Suppressor macrophage treated with lipopolysaccharide for 4 hours (primary cell): ENCODE measurements at places on chromosomes 12 and 14.
A peak's percentile ranks its signal among the peaks of the same experiment; 100 is the strongest.

DNA sequence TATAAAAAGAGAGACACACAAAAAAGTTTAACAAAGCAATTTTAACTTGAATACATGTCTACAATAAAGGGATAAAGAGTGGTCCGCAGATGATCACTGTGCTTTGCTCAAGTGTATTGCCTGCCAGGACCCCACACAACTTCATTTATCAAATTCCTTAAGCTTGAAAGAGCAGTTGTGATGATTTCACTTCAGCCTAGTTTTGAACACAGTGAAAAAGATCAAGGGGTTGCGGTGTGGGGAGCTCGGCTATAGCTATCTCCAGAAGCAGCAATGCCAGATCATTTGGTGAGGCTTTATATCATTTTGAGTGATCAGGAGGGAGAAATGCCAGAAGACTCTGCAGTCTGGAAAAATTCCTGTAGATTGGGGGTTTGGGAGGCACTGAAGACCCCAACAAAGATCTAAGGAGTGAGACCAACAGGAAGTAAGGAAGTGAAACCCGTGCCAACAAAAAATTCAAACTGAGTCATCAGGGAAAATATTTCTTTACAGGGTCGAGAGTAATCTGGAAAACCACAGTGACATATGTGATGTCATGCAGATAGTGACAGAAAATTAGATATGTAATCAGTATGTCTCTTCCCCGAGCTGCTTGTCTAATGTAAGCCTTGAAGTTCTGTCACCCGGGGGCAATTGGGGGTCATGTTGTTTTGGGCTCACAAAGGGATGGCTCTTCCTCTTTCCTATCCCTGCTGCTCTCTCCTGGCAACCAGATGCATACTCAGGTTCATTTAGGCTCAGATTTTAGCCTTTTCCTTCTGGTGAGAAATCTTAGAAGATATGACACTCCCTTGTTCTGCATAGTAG is 221.8 kb downstream of the MSRB3 start:
- peak; percentile 8 for DNase-seq

GRCh38 chr12:17204289-17205054 is 598.5 kb upstream of the LMO3 start:
- DNase-seq: no peak

DNA sequence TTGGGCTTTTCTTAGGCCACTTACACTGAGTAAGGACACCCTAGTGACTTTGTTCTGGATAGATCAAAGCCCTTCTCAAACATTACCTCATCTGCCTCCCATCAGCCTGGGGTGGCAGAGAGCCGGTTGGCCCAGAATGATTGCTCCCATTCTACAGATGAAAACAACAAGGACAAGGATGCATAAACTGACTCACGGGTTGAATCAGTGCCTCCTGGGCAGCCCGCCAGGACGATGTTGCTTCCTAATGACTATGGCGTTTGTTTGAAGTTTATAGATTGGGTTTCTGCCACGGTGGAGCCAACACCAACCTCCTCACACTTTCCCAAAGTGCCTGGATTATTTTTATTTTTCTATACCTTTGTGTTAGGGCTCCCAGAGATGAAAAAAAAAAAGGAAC is 3.6 kb upstream of the VRK1 start:
- no peak for DNase-seq

GRCh38 chr12:106070147-106070546 is 68.6 kb downstream of the NUAK1 start:
- DNase-seq: no peak

GRCh38 chr14:33851366-33851765 is 99.5 kb downstream of the EGLN3 start:
- DNase-seq: no peak

DNA sequence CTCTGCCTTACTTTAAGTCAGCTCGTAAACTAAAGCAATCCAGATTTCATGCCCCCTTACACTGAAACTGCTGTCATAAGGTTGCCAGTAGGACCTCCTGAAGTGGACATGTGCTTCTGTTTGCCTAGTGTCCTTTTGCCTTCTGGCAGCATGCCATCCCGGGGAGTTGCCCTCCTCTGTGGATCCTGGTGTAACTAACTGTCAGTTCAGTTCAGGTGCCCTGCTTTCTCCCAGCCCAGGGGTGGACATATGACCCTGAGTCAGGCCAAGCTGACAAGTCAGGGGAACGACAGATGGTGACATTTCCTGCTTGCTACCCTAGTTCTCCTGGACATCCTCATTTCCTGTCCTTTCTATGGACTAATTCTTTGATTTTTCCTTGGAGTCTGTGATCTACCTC is 25.6 kb downstream of the AKAP6 start:
- no peak for DNase-seq

DNA sequence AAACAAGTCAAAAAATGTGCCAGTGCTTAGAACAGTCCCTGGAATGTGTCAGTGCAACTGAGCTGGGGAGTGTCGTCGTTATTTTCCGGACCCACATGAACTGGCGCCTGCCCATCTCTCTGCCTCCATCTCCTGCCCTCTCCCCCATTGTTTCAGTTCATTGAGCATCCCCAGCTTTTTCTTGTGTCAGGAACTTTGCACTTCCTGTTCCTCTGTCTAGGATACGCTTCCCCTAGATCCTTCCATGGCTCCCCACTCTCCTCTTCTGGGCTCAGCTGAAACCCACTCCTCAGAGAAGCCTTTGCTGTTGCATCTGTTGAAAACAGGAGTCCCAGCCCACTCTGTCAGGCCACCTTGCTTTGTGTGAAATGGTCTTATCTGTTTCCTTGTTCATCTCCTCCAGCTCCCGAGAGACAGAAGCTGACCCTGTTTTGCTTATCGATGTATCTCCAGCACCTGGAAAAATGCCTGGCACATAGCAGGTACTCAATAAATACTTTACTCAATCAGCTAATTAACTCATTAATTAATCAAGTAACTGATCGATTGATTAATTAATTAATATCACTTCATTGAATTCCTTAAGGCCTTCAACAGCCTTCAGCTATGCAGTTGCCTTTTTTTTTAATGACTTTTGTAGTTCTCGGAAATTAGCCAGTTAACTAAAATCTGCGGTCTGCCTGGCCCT is 2.7 kb upstream of the SCARB1 start:
- DNase-seq: no peak

DNA sequence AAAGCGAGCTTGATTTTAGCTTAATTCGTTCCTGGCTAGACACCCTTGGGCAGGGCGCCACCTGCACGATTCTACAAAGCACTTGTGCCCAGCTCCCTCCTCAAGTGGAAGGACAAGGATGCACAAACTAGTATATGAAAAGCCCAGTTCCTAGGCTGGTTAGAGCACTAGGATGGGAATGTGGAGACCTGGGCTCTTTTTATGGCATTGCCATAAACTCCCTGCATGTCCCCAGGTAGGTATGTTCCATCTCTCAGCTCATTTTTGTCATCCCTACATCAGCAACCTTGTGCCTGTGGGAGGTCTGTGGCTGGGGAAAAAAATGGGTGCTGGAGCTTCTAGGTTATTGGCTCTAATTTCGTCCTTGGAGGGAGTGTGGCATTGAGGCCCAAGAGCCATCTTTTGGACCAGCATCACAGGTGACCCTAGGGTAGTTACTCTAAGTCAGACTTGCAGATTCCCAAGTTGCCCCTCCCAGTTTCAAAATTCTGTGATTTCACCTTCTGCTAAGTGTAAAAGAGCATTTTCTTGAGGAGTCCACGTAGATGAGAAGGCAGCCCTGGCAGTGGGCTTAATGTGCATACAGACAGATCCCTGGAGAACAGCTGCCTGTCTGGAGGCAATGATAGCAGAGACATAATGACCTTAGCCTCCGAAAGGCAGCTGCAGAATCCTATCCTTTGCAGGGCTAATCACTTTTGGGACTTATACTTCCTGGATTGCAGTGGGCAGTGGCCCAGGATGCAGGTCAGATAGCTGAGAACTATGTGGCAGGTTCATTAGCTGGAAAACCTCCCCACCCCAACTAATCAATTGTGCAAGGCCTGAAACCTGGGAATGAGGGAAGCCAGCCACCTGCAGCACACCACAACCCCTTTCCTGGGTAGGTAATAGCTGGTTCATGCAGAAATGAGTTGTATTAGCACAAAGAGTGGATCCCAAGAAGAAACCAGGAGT is 47.6 kb upstream of the BDKRB2 start:
- DNase-seq: no peak

- peak; percentile 12 for DNase-seq
These were observed 70.8 kb downstream of the NCOR2 start for GRCh38 chr12:124496584-124496983.

DNA sequence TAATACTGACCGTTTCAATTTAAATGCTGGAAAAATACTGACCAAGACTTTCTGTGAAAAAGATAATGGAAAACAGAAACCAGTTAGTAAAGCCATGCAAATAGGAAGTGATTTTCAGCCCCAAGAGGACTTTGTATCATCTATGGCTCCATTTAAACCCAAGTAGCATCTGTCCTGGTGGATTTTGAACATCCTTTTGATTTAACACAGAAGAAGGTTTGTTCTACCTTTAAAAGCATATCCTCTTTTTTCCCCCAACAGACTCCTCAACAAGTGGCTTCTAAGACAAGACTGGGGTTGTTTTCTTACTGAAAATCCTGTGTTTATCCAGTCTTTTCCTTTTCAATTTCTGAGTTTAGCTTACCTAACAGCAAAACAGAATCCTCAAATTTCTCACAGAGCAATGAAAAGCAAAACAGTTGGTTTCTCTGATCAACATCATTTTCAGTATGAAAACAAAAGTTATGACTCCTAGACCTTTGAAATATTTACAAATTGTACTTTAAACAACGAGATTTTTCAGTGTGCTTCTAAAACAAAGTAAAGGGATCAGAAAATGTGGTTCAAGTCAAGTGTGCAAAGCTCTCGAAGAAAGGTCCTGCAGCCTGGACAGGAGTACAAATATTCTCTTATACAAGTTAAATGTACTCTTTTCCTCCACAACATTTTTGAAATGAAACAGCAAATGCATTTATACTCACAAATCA is 2.9 kb downstream of the PHLDA1 start:
- DNase-seq: peak; percentile 35

DNA sequence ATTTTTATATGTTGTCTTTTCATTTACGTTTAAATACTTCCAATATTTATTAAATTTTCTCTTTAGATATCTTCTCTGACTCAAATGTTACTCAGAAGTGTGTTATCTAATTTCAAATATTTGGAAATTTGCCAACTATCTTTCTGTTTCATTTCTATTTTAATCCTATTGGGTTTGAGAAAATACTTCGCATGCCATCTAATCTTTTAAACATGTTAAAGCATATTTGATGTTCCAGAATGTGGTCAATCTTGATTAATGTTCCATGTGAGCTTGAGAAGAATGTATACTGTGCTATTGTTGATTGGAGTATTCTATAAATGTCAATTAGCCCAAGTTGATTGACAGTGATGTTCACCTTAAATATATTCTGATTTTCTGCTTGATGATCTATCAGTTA is 11.9 kb upstream of the DCN start:
- DNase-seq: no peak

GRCh38 chr12:122035292-122035691 is 13.6 kb downstream of the BCL7A start:
- no peak for DNase-seq

DNA sequence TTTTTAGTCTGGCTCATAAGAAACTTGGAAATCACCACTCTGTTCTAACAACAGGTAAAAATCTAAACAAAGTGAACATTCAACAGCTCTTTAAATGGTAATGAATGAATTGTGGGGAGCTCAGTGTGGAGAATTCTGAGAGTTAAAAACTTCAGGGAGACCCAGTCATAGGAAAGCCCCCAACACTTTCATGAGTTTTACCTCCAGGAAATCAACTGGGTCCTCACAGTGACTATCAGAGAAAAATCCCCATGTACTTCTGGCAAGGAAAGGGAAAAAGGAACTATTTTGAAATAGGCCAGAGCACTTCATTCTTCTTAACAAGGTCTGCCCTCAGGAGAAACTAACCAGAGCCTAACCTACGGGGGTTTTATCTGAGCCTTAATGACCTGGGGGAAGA is 134.7 kb downstream of the CMAS start:
- DNase-seq: peak; percentile 9

GRCh38 chr14:34890937-34891336 is 15.8 kb upstream of the BAZ1A start:
- DNase-seq: no peak
